ENCODE measurements at places on chromosomes 5 and 9.

- no peak for DNase-seq
These were observed 10.6 kb downstream of the CDC42SE2 start for GRCh38 chr5:131274326-131275063.

GRCh38 chr9:86443992-86444391 is 89.8 kb upstream of the TUT7 start:
- no peak for DNase-seq

DNA sequence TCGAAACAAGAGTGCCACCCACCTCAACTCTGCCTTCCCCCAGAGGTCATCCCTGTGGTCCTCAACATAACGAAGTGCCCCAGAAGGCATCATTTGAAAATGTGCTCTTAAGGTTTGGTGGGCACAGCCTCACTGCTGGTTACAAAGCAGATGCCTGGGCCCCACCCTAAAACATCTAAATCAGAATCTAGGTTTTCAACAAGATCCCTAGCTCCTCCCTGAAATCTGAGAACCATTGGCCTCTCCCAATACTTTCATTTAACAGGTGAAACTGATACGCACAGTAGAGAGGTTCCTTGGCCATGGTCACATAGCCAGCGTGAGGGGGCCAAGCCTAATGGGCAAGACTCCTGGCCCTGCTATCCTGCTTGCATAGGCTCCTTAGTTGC is 376.2 kb upstream of the CLINT1 start:
- no peak for DNase-seq

- no peak for DNase-seq
These were observed 22.4 kb downstream of the HK3 start for GRCh38 chr5:176876506-176877431.

- DNase-seq = no peak
These were observed 30.7 kb upstream of the GRPEL2 start for GRCh38 chr5:149314571-149315111.

GRCh38 chr5:51651889-51652288 is 268.6 kb downstream of the ISL1 start:
- DNase-seq = no peak

GRCh38 chr9:38259519-38260218 is 132.8 kb upstream of the ALDH1B1 start:
- no peak for DNase-seq

- DNase-seq = no peak
These were observed 103.8 kb downstream of the PRR16 start for GRCh38 chr5:120567921-120568320.

- DNase-seq = no peak
These were observed 1.5 kb downstream of the DIRAS2 start for GRCh38 chr9:90641086-90641485.

GRCh38 chr5:150001660-150002486 is 1.3 kb downstream of the HMGXB3 start:
- DNase-seq = peak; percentile 88

DNA sequence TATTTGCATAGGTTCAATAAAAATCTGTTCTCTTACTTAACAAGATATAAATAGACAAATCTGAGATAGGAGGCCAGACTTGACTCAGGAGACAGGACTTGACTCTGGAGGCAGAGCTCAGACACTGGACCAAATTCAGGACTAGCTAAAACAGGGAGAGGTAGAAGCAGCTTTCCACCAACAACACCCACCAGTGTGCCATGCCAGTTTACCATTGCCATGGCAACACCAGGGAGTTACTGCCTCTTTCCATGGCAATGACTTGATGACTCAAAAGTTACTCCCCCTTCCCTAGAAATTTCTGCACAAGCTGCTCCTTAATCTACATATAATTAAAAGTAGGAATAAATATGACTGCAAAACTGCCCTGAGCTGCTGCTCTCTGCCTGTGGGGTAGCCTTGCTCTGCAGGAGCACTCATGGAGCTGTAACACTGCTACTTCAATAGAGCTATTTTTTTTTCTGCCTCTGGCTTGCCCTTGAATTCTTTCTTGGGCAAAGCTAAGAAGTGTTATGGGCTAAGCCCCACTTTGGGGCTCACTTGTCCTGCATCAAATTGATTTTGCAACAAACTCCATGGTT is 473.0 kb downstream of the PLK2 start:
- DNase-seq = no peak

DNA sequence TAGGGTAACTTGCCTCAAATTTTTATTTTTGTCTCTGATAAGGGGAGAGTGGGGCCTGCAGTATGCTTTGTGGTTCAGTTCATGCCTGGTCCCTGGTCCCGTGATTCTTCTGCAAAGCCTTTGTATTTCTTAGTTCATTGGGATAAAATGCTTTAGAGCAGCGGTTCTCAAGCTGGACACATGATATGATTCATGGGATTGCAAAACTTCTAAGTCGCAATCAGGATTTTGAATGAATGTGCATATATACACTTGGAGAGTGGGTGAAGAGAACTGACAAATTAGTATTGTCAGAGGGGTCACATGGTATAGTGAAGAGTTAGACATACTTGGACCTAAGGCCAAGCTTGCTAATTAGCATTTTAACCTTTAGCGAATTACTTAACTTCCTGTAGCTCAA is 265.4 kb upstream of the KLF9 start:
- peak; percentile 46 for DNase-seq

DNA sequence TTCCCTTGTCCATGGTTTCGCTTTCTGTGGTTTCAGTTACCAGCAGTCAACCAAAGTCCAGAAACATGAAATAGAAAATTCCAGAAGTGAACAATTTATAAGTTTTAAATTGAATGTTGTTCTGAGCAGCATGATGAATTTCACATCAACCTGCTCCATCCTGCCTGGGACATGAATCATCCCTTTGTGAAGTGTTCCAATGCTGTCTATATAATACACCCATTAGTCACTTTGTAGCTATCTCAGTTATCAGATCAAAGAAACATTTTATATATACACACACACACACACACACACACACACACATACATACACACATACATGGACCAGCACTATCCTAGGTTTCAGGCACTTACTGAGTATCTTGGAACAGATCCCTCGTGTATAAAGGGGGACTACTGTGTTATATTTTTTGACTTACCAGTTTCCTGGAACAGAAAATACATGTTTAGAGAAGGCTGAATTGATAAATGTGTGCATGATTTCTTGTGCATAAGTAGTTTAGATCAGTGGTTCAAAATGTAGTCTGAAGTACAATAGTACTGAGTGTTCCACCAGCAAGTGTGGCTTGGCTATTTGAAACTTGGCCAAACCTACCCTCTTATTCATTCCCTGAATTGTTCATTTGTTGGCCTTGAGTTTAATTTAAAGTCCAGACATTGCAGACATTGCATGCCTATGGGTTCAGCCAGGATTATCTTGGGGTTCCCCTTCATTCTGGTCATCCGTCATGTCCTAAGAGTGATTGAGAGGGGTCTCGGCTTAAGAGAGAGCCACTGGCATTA is 510.0 kb downstream of the GADD45G start:
- no peak for DNase-seq

- DNase-seq = no peak
These were observed 87.2 kb downstream of the TMEM232 start for GRCh38 chr5:110638970-110639902.

DNA sequence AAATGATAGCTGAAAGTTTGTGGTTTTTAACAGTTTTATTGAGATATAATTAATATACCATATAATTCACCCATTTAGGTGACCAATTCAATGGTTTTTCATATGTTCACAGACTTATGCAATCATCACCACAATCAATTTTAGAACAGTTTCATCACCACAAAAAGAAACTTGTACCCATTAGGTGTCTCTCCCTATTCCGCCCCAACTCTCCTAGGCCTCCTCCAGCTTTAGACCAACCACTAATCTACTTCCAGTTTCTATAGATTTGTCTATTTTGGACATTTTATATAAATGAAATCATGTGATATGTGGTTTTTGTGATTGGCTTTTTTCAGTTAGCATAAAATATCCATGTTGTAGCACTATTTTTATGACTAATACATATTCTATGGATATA is 38.6 kb downstream of the YTHDC2 start:
- DNase-seq = no peak

- DNase-seq = no peak
These were observed 10.4 kb upstream of the ZNF354B start for GRCh38 chr5:178849316-178849715.

GRCh38 chr5:143979044-143979690 is 167.2 kb downstream of the HMHB1 start:
- no peak for DNase-seq

DNA sequence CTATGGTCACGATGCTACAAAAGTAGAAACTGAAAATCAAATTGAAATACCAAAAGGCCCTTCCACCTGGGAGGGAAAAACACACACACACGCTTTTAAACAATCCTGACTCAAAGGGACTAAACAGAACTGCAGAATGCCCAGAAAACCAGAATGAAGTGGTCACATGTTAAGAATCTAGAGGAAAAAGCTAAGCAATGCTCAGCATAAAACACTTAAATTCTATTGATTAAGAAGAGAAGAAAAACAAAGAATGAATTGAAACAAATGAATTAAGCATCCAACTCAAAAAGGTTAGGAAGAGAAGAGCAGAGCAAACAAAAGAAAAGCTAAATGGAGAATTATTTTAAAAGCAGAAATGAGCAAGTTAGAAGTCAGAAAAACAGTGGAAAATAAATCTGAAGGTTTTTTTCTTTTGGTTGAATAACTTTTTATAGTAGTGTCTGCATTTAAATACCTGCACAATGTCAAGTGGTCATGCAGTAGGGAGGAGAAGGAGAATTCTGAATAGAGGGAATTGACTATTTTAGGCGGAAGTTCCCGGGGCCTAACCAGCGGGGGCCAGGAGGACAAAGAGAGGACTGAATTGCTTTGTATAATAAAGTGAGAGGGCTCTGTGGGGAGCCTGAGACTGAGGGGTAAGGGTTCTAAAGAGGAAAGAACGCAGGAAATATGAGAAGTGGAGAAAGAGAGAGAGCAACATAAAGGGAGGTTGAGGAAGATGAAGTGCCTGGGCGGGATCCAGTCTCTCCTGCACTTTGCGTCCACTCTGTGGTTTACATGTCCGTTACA is 146.8 kb downstream of the ATPSCKMT start:
- DNase-seq = no peak
